ENCODE measurements at places on chromosomes 16 and 17.

DNA sequence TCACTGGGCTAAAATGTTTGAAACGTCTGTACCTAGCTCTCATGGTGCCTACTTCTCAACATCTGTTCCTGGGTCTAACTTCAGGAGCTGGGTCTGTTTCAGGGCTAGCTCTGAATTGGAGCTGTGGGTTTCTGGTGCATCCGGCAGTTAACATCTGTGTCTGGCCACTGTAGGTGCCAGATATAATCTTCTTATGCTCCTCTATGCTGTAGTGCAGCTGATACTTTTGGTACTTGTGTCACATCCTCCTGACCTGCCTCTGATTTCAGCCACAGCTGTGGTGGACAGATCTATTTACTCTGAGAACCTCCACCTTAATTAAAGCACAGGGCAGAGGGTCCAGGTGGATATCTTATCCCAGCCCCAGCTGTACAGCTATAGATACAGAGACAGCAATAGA lies 496.5 kb upstream of the CDH11 start:
- DNase-seq = no peak

- DNase-seq = peak; percentile 50
These were observed at the start of gene VAT1 for GRCh38 chr17:43021741-43022512. VAT1 (minus strand) TSS chr17:43022385; CDS start chr17:43022322, 63 bp downstream.

DNA sequence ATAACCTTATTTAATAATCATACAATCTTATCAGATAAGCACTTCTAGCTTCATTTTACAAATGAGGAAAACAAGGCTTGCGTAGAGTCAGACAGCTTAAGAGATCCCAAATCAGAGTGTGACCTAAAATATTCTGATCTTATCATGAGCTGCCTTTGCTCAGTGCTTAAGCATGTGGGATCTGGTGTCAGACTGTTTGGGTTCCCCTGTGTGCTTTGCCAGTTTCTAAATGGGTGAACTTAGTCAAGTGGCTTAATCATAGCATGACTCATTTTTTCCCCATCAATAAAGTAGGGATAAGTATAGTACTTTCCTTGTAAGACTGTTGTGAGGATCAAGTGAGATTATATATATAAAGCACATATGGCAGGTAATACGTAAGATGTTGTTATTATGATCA lies 612.6 kb upstream of the C16orf82 start:
- DNase-seq = no peak

- DNase-seq = no peak
These were observed 179.2 kb downstream of the MAP2K6 start for GRCh38 chr17:69593716-69594115.

DNA sequence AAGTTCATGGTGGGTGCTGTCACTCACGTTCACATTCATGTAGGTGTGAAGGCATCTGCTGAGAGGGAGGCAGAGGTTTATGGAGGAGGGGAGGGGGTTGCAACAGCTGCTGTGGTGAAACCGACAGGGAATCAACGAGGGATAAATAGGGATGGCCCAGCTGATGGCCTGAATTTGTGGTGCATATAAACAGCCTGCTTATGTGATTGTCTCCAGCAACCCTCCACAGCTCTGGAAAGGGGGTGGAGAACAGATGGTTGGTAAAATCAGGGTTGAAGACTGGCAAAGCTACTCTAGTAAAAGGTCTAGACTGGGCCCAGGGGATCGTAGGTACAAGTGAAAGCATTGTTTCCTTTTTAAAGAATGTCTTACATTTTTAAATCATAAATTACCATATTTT lies 53.7 kb downstream of the IQCK start:
- DNase-seq = no peak

- DNase-seq = no peak
These were observed 37.0 kb downstream of the TEFM start for GRCh38 chr17:30869005-30869404.

Data from NCI-H446 (cell line).